ENCODE measurements at places on chromosomes 5 and 9.
A peak's percentile ranks its signal among the peaks of the same experiment; 100 is the strongest.

GRCh38 chr5:96961053-96961452, 25.2 kb downstream of the LNPEP start:
- DNase-seq = no peak

GRCh38 chr9:18536554-18536953, 62.6 kb downstream of the ADAMTSL1 start:
- no peak for DNase-seq

- no peak for DNase-seq
These were observed 51.1 kb downstream of the CCNH start for GRCh38 chr5:87361536-87362213.

DNA sequence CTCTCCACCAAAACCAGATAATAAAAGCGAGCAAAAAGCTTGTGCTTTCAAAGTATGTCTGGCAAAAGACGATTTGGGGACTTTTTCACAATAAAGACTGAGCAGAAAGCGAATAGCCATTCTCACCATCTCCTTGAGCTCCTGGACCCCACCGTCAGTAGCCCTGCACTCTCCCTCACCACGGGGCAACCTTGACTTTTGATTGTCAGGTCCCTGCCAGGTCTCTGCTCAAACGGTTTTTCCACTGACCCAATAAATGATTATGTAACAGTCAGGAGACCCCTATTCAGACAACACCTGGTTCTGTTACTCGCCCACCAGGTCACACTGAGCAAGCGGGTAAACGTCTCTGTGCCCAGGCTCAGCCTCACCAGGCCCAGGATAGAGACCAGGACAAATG, 131.3 kb downstream of the MVB12B start:
- no peak for DNase-seq

DNA sequence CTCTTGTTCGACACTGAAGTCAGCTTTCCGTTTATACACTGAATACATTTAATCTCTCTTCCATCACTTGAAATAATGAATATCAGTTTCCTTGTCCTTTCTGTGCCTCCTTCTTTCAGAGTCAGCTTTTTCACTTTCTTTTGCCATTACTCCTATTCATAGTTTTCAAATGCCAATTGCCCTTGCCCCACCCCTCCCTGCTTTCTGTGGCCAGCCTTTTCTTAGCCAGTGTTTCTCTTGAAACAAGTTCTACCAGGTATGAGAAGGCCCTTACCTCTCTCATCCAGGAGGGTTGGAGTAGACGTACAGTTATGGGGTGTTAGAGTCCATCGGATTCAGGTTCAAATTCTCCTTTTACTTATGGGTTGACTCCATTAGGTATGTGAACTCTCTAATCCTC, 574.7 kb upstream of the SEMA6A start:
- DNase-seq = no peak

GRCh38 chr5:31964007-31964360, 210.1 kb downstream of the GOLPH3 start:
- DNase-seq = no peak

- no peak for DNase-seq
These were observed 60.5 kb downstream of the PCSK5 start for GRCh38 chr9:75950998-75951397.

- no peak for DNase-seq
These were observed 200.0 kb downstream of the AUH start for GRCh38 chr9:91161465-91162300.

- DNase-seq = no peak
These were observed 1.7 kb downstream of the EBF1 start for GRCh38 chr5:159097784-159098602.

GRCh38 chr9:38435521-38435920, 11.3 kb upstream of the IGFBPL1 start:
- no peak for DNase-seq

DNA sequence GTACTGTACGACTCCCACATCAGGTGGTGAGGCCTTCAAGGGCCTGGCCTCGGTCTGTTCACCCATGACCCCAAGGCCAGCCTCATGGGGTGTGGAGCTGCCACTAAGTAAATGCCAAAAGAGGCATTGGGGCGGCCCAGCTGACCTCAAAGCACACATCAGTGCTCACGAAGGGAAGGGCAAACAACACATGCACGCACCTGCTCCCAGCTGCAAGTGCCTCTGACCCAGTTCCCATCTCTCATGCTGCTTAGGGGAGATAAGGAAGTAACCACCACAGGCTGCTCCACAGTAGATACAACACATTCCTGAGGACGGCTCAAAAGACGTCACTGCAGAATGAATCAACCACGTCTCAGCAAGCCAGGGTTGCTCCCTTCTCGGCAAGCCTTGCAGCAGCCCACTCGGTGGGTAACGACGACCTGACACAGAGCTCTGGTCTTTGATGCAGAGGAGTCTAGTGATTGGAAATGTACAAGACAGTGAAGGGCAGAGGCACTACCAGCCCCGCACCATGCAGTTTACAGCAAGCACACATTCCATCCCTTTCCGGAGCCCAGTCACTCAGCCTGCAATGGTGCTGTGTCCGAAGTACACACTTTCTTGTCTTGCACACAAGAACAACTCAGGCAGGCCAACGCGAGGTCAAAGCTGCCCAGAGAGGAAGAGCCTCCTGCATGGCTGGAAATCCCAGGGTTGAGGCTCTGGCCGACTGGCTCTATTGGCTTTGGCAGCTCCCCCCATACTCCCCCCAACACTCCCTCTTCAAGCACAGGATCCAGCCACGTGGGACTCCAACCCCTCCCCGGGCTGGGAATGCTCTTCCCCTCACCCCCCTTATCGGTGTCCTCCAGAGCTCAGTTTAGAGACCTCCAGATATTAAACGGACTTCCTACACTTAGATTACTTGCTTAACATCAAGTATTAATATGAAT, 31.8 kb downstream of the FABP6 start:
- DNase-seq = no peak

- DNase-seq = no peak
These were observed 77.6 kb upstream of the TMC1 start for GRCh38 chr9:72443855-72444254.

GRCh38 chr5:180334751-180335613, 18.2 kb downstream of the GFPT2 start:
- no peak for DNase-seq

GRCh38 chr9:127116957-127117356, 5.5 kb downstream of the ANGPTL2 start:
- no peak for DNase-seq

- no peak for DNase-seq
These were observed 291.2 kb downstream of the ADAMTS6 start for GRCh38 chr5:65190328-65191053.

DNA sequence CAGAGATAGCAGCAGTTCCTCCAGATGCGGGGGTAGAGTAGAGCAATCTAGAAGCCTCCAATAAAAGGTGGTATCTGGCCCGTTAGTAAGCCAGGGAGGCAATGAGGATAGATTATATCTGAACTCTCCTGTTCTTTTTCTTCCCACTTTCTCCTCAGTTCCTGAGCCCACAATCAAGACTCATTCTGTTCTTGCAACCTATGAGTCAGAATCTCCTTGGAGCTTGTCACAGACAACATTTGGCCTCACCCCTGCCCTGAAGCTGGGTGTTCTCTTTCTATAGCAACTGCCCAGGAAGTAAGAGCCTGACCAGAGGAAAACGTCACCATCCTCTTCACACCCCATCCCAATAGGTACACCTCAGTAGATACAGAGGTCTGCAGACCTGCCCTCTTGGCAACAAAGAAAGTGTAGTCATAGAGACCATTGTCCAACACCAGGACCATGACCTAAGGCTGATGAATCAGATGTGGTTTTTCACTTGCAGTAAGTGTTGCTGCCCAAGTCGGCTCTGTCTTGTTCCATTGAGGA, 76.3 kb upstream of the PCA3 start:
- DNase-seq = peak; percentile 59

DNA sequence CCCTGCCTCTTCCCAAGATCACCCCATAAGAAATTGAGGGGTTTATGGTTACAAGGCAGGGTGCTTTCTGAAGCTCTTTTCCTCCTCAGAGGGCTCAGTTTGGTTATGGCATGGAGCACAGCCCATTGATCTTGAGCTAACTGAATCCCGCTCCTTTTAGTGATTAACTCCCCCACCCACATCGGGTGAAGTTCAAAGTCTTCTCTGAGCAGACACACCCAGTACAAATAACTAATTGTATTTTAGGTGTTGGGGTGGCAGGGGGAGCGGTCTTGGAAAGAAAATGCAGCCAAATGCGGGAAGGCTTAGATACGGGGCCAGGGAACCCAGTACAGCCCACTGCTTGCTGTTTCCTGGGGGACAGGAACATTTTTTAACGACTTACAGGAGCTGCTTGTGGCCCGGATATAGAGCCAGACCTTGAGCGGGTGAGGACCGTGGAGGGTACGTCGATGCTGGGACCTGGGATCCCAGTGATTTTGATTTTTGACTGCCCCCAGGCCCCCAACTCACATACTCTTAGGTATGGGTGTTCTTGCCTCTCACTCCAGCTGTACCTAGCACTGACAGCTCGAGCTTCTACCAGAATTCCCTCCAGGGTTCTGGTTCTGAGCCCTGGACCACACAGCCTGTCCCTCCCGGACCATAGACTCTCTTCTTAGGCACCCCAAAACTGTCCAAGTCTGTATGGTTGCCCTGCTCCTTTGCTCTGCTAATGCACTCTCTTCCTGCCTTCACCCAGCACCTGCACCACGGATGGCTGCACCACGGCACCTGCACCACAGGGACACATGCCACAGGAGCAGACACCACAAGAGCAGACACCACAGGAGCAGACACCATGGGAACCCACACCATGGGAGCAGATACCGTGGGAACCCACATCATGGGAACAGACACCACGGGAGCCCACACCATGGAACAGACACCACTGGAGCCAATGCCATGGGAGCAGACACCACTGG, 18.3 kb upstream of the RXRA start:
- DNase-seq = no peak

GRCh38 chr5:69326365-69326764, 6.2 kb downstream of the CCDC125 start:
- no peak for DNase-seq

GRCh38 chr5:51433052-51433710, 49.9 kb downstream of the ISL1 start:
- DNase-seq = no peak

GRCh38 chr5:27875148-27875547, 836.8 kb upstream of the CDH9 start:
- DNase-seq = no peak

DNA sequence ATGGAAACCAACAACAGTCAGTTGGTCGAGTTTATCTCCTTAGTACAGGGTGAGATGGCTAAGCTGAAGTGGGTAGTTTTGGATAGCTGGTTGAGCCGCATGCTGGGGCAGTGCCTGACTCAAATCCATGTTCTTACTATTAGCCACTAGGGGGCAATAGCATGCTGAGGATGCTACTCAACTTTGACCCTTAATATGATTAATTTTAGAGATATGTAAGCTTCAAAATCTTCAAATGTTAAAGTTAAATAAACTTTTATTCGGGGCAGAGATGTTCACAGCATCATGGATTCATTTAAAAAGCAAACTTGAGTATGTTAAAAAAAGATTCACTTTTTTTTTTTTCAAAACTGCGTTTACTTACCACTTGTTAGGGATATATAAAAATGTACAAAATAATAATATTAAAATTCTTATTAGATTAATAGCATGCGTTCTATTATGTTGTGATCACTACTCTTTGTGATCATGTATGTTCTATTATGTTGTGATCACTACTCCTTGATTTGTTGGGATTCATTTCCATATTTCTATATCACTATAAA, 57.0 kb downstream of the C9orf153 start:
- no peak for DNase-seq

GRCh38 chr9:133948561-133949485, 43.3 kb downstream of the VAV2 start:
- no peak for DNase-seq

- DNase-seq = no peak
These were observed 161.4 kb upstream of the ZNF462 start for GRCh38 chr9:106701611-106702010.

Data from T1000 (cell line).